ENCODE measurements at places on chromosomes 4 and X. TPM values are rescaled to one million over a fixed set of nuclear protein-coding genes. Genes with fewer than 3 reads are reported as not detected.

GRCh38 chr4:97924341-97924958 is 218.8 kb downstream of the STPG2 start:
- DNase-seq = no peak

DNA sequence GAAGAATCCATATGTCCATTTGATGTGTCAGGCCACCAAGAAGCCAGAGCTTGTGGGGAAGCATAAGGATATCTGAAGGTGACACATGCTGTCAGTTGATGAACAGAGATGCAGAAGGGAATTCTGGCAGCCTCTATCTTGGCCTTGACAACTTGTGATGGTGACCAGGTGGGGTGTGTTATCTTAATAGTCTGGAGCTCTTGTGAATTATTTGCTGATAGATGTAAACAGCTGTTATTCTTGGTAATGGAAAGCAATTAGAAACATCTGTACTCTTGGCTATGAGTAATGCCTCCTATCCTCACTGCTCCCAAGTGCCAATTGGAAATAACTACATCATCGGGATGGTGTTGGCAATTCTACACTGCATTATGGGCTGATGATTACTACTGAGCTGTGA is 51.9 kb downstream of the NAA11 start:
- no peak for DNase-seq

GRCh38 chr4:80229590-80229989 is 32.3 kb downstream of the PRDM8 start:
- no peak for DNase-seq

DNA sequence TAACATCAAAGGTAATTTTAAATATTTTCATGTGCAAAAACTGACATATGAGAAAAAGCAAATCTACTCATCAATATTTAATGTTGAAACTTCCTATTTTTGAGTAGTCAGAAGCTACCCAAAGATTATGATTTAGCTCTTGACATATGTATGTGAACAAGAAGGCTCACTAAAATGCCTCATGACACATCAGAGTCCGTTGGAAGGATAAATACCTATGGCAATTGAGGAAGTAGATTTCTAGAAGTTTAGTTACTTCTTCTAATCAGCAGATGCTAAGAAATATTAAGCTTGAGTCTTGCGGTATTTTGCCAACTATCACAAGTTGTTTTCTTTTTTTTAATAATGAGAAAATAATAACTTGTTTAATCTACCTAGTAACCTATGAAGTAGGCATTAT is 55.3 kb downstream of the MSL3 start:
- DNase-seq = no peak

GRCh38 chr4:185134307-185134869 is 8.7 kb upstream of the SLC25A4 start:
- DNase-seq = peak; percentile 10

The AWAT2 gene
- total RNA-seq = not detected

The MAGEA10 gene
- total RNA-seq = not detected
